ENCODE measurements at places on chromosomes 2 and 18.

GRCh38 chr2:130373808-130374365, 18.0 kb downstream of the PTPN18 start:
- no peak for DNase-seq

- peak; percentile 66 for DNase-seq
Observed at GRCh38 chr18:8607776-8608742, 1.2 kb upstream of the RAB12 start.

DNA sequence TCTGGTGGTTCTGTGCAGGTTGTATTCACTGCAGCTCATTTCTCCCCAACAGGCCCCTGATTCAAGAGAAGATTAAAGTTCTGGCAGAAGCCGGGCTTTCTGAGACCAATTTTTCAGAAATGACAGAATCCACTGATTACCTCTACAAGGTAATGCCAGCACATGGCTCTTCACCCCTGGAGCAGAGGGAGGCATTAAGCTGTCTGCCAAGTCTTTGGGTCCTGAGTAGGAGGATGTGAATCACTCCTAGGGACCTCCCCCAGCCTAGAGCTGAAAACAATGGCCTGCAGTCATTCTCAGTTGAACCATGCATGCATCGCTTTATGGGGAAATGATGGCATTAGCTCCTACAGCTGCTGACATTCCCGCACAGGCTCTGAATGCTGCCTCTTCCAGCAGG, 20.5 kb upstream of the RPL37A start:
- DNase-seq: peak; percentile 27

DNA sequence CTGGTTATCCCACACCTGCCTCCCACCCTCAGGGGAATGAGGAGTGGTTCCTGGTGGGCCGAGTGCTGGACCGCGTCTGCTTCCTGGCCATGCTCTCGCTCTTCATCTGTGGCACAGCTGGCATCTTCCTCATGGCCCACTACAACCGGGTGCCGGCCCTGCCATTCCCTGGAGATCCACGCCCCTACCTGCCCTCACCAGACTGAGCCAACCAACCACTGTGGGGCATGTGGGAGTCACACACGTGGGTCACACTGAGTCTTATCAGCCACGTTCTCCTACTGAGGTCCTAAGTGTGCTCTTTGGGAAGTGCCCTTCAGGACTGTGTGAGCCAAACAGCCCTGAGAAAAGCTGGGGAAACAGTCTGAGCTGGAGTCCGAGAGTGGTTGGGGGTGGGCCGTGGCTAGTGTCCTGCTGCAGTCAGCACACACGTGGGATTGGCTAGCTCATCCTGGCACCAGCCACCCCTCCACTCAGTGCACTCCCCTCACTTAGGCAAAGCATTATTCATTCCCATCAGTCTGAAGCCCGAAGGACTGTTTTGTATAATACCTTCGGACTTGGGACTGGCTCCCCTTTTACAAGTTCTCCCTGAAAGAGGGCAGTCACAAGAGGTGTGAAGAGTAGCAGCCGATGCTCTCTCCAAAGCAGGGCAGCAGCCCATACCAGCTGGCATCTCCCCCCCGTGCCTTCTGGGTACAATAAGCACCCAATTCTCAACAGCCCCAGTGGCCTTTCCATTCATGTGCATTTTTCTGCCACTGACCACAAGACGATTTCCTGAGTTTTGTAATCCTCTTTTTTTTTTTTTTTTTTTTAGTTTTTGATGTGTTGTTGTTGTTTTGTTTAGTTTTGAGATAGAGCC, 4.6 kb downstream of the TIGD1 start:
- DNase-seq: no peak

DNA sequence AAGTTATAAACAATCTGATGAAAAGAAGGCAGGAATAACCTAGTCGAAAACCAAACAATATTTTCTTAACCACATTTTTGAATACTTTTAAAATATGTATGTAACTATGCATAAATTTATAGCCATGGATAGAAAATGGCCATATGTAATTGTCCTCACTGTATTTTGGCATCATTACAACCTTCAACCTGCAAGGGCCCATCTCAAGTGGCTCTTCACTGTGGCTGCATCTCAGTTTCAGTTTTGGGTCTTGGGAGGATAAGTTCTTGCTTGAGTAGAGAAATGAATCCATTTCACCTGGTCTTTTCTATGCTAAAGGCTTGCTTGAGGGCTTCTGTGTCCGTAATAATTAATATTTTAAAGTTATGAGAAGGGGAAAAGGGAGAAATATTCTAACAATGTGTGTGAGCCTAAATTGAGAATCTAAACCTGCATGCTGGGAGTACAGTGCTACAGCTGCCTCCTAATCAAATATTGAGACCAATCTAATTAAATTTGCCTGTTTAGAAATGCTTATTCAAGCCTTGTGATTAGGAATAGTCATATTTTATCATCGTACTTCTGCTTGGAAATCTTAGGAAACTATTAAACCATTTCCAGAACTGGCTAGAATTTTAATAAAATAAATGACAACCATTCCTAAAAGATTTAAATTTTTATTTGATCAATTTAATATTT, 92.5 kb downstream of the EML4 start:
- no peak for DNase-seq

DNA sequence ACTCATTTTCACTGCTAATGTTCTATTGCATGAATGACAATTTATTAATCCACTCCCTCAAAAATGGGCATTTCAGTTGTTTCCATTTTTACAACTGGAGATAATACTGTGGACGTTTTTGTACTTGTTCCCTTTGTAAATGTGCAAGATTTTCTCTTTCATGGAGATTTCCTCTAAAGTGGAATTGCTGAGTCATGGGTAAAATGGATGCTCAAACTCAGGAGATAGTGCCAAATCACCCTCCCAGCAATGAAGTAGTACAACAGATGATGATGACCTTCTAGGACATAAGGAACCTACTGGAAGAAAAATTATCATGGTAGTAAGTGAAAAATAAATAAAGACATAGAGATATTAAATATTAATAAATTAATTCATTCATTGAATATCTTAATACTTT, 460.8 kb upstream of the CHST9 start:
- DNase-seq: no peak

DNA sequence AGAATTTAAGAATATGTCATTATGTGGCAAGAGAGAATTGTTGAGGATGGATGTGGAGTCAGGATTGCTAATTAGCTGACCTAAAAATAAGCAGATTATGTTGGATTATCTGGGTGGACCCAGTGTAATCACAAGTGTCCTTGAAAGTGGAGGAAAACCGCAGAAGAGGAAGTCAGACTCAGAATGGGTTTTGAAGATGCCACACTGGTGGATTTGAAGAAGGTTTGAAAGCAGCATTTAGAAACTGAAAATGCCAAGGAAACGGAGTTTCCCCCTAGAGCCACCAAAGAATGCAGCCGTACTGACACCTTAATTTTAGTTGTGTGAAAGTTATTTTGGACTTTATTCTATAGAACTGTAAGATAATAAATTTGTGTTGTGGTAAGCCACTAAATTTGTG, 41.6 kb upstream of the DPP10 start:
- DNase-seq: no peak

GRCh38 chr2:73762571-73762970, 17.3 kb downstream of the DUSP11 start:
- DNase-seq: no peak

DNA sequence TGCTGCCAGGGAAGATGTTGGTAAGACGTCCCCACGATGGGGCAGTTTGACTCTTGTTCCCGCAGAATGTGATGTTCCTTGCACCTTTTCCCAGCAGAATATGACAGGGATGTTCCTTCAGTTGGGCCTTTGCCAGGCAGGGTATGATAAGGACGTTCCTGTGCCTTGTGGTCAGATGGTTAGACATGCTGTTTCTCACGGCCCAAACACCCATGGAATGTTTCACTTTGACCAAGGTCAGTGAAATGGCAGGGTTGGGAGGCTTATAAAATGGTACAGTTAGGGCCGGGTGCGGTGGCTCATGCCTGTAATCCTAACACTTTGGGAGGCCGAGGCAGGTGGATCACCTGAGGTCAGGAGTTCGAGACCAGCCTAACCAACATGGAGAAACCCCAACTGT, 40.3 kb upstream of the YPEL5 start:
- no peak for DNase-seq
